Astrocyte of the cerebellum (primary cell): ENCODE measurements at places on chromosomes 1 and 21.

- DNase-seq, result no peak
These were observed 99.6 kb upstream of the KAZN start for GRCh38 chr1:14498839-14499238.

GRCh38 chr1:119909890-119910596 is 13.7 kb upstream of the ADAM30 start:
- DNase-seq, result no peak

GRCh38 chr1:220748089-220748934 is at the start of gene MTARC2:
Gene MTARC2, plus strand, starts transcription at chr1:220748322. Its CDS starts 210 bp downstream, at chr1:220748532.
- no peak for DNase-seq

DNA sequence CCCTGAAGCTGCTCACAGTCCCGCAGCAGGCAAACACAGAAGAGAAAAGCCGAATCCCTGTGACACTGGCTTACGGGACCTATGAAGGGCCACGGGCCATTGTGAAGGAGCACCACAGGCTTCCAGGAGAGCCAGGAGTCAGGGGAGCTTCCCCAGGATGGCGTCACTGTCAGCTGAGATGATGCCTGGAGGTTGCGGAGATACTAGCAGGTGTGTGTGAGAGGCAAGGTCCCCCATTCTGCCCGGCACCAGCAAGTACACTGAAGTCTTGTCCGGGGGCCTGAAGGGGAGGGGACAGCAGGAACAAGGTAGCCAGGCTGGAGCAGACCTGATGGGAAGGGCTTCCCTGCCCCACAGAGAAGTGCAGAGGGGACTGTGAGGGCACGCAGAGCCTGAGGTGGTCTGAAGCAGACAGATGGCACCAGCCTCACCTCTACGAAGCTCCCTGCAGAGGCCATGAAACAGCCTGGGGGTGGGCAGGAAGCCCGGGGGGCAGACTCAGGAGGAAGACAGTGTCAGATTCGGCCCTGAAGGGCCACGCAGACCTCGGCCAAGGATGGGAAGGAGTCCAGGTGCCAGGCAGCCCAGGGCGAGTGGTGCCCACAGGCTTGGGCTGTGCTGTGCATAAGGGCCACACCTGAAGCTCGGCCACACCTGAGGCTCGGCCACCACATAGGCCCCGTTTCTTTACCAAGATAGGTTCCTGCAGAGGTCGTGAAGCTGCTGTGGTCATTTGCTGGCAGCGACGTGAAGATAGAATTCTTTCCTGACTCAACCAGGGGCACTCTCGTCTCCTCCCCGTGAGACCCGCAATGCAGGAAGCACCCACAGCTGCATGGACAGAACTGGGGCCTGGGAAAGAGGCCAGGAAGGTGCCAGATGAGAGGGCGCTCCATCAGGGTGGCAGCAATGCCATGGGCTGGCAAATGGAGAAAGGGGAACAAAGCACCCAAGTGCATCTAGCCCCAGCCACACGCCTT is 10.1 kb downstream of the TCP10L start:
- no peak for DNase-seq

DNA sequence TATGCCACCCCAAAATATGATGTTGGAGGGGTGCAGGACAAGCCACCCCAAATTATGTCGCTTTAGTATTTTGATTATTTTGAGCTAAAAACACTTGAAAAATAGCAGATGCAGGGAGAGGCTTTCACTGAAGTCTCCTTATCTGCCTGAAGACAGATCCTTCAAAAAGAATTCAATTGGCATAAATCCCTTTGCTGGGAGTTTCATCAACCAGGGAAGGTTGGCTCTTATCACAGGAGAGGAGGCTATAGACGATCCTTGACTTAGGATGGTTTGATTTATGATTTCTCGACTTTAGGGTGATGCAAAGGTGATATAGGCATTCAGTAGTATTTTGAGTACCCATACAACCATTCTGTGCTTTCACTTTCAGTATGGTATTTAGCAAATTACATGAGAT is 97.8 kb upstream of the CAMK1G start:
- DNase-seq, result no peak
